Activated T-cell treated with anti-CD3 and anti-CD28 coated beads for 4 hours (primary cell): ENCODE measurements at places on chromosomes 7 and 10.

- no peak for DNase-seq
These were observed 3.7 kb upstream of the MYO1G start for GRCh38 chr7:44982535-44982923.

- no peak for DNase-seq
These were observed 20.6 kb downstream of the AZGP1 start for GRCh38 chr7:99955247-99955646.

DNA sequence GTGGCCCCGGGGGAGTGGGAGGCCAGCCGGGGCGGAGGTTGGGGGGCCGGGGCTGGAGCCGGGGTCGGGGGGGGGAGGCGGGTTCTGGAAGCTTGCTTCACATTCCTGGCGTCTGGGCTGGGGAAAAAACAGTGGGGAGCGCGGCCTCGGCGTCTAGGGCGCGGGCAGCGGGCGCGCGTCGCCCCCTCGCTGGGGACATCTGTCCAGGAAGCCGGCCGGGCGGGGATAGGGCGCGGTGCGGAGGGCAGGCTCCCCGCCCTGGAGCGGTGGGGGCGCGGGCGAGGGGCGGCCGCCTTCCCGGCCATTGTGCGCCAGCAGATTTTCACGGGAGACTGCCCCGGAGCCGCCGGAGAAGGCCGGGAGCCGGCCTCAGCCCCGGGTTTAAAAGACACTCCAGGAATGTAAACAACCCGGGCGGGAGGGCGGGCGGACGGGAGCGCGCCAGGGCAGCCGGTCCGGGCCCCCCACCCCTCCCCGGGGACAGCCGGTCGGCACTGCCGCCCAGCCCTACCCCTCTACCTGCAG is 1.4 kb downstream of the ZMIZ1 start:
- DNase-seq, result no peak

GRCh38 chr7:25495342-25496250 is 267.3 kb upstream of the NPVF start:
- no peak for DNase-seq

DNA sequence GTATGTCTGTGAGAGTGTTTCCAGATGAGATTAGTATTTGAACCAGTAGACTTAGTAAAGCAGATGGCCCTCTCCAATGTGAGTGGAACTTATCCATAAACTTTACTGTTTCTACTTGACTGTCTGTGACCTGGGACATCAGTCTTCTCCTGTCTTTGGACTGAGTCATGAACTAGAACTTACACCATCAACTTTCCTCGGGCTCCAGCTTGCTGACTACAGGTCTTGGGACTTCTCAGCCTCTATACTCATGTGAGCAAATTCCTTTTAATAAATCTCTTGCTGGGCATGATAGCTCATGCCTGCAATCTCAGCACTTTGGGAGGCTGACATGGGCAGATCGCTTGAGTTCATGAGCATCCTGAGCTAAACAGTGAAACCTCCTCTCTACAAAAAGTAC is 25.7 kb upstream of the WAPL start:
- no peak for DNase-seq

GRCh38 chr10:83691791-83692596 is 447.3 kb upstream of the GHITM start:
- no peak for DNase-seq
